ENCODE measurements at places on chromosomes 11 and 22.

- no peak for DNase-seq
These were observed 191.1 kb downstream of the NTM start for GRCh38 chr11:131561501-131561900.

GRCh38 chr11:57230316-57230715 is 6.7 kb downstream of the APLNR start:
- DNase-seq, result no peak

DNA sequence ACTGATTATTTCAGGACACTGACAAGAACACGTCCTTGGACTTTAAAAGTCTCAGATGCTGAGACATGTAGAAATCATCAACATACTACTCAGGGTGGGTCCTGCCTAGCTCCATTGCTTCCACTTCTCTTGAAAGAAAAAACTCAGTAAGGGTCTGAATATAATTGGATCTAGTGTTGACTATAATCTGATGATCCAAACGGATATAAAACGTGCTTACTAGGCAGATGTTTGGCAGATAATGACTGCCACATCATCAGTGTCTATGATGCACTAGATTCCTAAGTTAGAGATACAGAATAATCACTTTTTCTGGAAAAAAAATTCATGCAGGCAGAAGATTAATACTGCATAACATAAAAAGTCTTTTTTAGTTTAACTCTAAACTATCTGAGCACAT is 21.6 kb downstream of the GUCY1A2 start:
- DNase-seq, result no peak

DNA sequence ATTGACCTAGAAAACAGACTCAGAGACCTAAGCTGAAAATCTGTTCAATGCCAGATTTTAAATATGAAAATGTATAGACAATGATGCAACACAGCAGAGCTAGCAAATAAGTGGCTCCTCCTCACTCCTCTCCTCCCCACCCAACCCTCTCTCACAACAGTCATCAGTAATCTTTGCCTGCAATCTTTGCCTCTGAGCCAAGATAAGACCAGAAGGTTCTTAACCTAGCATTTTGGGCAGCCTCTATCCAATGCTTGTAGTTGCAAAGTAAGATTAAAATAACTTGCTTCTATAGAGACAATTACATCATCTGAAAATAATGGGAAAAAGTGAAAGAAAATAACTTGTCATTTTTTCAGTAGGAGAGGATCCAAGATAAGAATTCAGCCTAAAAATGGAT is 117.3 kb downstream of the PARVA start:
- DNase-seq, result no peak

DNA sequence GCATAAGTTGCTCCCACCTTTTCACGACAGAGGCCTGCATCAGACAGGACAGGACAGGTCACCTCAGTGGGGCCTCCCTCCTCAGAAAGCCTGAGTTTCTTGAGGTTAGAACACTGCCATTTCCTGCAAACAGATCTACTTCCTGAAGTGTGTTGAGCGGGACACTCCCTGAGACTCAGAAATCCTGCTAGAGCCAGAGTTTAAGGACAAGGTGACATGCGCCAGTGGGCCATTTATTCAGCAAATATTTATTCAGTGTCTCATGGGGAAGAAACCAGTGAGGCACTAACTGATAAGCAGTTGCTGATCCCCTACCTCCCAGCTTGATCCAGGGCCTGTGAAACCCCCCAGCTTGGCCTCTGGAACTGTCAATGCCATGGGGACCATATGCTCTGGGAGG is 454.6 kb downstream of the SOX6 start:
- no peak for DNase-seq

- DNase-seq, result no peak
These were observed 49.4 kb upstream of the MYO18B start for GRCh38 chr22:25692397-25693267.

DNA sequence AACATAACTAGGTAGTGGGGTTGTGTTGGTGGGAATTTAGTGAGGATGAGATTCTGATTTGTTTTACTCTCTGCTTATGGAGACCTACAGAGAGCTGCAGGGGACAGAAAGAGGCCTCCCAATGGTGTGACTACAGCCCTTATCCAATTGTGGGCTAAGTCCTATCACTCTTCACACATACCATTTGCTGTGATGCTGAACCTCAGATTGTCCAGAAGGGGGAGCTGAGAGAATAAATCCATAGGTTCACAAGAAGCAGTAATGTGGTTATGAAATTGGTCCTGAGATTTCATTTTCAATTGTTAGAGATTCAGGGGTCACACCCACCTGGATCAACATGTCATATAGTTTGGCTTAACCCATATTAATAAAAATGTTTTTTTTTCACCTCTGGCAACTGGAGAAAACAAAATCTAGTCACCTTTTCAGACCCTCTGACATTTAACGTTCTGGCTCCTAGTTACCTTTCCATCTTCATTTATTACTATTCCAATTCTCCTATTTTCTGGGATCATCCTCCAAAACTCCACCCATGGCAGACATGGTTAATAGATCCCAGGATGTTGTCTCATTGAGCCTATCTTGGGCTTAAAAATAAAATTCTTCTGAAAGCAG is 53.3 kb upstream of the PTPN5 start:
- no peak for DNase-seq

GRCh38 chr11:1744137-1744886 is 6.1 kb downstream of the IFITM10 start:
- DNase-seq, result no peak

DNA sequence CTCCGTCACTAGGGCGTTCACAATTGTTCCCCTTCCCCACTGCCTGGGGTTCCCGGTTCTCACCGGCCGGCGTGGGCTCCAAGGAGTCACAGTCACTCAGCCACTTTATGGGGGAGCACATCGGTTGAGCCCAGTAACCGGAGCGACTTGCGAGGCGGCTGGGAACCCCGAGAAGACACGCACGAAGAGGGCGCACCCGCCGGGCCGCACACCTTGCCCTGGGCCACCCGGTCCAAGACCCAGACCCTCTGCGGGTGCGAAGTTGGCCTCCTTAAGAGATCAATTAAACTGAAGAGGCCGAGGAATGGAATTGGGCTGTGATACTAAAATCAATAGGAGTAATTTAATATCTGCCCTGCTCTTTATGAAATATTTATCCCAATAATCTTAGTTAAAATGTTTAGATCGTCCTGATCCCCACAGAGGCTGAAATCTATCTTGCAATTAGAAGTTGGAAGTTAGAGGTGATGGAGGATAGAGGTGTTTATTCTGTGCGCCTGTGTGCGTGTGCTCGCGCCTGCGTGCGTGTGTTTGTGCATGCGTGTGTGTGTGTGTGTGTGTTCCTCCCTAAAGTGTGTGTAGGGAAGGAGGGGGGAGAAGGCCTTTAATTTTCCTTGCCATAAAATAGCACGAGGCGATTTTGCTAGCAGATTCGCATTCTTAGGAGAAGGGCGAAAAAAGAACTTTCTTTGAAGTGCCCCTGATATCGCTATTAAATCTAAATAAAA is 954 bp upstream of the MN1 start:
- DNase-seq, result no peak

DNA sequence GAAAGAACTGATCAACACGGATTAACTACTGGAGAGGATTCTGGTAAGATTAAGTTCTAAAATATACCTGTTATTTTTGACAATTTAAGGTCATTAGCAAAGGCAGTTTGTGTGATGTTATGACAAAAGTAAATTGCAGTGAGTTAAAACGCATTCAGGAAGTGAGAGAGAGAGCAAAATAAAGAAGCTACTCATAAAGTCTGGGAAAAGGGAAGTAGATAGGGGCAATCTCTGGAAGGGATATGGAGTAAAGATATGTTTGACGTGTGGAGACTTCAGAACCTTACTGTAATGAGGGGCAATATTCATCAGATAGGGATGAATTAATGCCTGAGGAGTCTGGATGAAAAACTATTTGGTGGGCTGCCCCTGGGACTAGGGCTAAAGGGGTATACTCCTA is 16.8 kb downstream of the OR56B4 start:
- no peak for DNase-seq

DNA sequence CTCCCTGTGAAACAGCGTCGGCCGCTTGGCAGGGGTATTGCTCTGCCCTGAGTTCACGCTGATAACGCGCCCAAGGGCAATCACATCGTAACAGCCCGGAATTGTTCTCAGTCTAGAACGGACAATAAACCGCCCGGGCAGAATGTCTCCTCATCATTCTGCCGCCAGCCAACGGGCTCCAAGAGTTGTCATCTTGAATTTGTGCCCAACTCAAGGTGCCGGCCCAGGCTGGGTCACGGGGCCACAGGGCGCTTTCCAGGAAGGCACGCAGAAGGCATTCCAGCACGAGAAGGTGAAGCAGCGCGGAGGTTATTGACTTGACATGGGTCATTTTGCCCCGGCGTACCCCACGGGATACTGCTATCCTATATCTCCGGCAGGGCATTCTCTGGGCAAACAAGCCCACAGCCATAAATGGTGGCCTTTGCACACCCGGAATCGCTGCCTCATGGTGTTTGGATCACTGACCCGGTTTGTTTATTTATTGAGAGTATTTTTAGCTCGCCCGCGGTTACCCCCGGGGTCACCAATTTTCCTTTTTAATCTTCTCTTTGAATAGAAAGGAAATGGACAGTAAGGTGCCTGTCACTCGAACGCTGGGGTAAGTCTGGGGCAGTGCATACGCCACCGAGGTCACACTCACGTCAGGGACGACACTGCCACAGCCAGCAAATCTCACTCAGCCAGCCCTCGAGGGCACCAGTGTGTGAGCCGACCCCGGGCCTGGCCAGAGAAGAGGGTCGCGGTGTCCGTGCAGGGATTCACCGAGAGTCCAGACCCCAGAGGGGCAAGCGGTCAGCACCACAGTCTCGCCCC is 72.4 kb upstream of the FGF3 start:
- DNase-seq, result no peak

- DNase-seq, result no peak
These were observed 109.7 kb upstream of the MTMR2 start for GRCh38 chr11:96033599-96033998.

DNA sequence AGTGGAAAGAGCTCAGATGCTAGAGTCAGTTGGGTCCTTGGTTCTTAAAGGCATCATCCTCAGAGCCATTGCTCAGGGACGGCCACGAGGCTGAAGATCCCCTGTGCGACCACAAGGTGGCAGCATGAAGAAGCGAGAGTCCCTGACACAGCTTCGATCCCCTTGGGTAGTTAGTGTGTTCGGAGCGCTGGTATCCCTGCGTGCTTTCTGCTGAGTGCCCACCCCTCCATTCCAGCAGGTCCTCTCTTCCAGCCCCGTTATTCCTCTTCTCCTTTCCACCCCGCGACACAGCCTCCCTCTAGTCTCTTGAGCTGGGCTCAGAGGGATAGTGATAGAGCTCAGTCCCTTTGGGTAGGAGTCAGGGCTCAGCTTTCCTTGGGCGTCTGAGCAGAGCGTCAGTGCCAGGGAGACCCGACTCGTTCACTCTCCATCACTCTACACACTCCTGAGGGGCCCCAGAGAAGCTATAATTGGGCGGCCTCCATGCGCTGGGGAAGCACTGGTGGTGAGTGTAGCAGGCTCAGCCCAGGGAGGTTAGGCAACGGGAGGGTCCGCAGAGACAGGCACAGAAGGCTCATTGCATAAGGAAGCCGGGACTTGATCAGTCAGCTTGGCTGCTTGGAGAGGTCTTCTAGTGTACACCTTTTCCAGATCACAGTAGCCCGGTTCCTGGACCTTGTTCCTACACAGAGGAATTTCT is at the start of gene OR51D1:
Gene OR51D1 (plus strand): TSS at position 516 of the 700 bp plus-strand sequence. CDS start 2,314 bp downstream, outside the sequence.
- peak; percentile 34 for DNase-seq

- no peak for DNase-seq
These were observed 6.2 kb downstream of the LRRC74B start for GRCh38 chr22:21051831-21052400.

DNA sequence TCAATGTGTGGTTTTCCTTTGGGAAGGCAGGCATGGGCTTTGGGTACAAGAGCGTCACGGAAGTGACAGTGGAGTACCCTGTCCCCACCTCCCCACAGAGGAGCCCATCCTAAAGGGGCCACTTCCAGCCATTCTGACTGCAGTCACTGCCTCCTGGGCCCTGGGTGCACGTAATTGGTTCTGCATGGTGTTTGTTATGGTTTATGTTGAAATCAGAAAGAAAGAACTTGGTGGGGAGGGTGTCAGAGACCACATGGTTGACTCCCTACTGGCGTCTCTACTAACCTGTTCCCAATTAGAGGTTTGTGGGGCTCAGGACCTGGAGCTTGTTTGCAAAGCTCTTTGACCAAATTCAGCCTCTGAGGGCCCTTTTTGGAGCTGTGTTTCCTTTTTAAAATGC is 40.8 kb downstream of the RIBC2 start:
- DNase-seq, result no peak

- DNase-seq, result no peak
These were observed 28.5 kb downstream of the P4HA3 start for GRCh38 chr11:74282914-74283371.

DNA sequence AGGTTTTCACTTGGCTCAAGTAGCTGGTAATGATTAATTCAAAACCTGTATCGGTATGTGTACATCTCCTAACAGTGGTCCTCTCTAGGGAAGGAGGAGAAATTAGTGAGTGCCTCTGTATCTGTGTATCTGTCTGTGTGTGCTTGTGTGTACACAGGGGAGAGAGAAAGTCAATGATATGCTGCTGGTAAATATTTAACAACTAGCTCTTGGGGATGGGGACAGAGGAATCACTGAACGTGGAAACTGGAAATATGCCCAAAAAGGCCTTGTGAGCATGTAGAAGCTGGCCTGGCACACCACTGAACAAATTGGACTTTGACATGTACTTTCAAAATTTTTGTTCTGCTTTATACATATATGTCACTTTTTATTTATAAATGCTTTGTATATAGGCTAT is 214.0 kb upstream of the SYN3 start:
- DNase-seq, result no peak

DNA sequence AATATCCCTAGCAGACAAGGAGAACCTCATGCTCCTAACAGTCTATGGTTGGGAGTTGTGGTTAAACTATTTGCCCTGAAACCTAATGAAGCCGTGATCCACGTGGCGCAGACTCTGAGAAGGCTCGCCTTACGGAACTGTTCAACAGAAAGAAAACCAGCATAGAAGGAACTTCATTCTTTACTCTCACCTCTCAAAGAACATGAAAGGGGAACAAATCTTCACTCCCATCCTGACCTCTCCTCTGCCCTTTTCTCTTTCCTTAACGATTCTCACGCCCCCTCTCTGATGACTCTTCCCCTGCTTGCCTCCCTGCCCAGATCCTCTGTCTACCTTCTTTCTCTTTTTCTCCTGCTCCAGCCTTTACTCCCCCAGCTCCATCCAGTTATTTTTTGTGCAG is 54.2 kb downstream of the IRAG1 start:
- no peak for DNase-seq

DNA sequence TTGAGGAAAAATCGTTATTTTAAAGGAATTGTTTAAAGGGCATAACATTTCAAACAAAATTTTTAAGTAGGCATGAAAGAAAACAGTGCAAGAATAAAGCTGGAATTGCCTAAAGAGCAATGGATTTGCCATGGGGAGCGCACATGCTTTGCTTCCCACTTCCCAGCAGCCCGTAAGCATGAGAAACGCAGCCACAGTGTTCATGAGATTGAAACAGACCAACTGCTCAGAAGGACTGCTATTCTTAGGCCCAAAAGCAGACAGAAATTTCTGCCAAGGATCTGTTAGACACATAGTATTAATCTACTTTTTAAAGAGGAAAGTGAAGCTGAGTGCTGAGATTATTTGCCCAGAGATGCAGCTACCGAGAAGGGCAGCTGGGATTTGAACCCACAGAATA is 34.2 kb upstream of the TSKU start:
- no peak for DNase-seq

- peak; percentile 18 for DNase-seq
These were observed 118.1 kb downstream of the BBOX1 start for GRCh38 chr11:27158456-27159334.

- no peak for DNase-seq
These were observed 28.3 kb downstream of the DRD2 start for GRCh38 chr11:113446938-113447337.

- DNase-seq, result peak; percentile 11
These were observed 2.3 kb downstream of the YPEL4 start for GRCh38 chr11:57647372-57647771.

Data from amygdala (tissue), 56 donors.